Activated CD8-positive, alpha-beta memory T cell treated with anti-CD3 and anti-CD28 coated beads, Interleukin-2, amount 10 ng/mL, durations not matched to agents 7 days and 5 days (primary cell): ENCODE measurements at places on chromosomes 13 and 19.

DNA sequence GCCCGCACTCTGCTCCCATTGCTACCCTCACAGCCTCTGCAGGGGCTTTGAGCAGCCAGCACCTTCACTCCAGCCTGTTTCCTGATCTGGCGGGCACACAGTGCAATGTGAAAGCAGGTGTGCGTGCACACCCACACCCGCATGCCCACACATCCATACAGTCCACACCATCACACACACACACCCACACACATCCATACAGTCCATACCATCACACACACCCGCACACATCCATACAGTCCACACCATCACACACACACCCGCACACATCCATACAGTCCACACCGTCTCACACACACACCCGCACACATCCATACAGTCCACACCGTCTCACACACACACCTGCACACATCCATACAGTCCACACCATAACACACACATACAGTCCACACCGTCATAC is 28.0 kb downstream of the PIAS4 start:
- DNase-seq = no peak

- no peak for DNase-seq
Measured at GRCh38 chr13:112062072-112062567, 4.8 kb upstream of the SOX1 start.

GRCh38 chr19:41377977-41378709 is 1.8 kb downstream of the TMEM91 start:
- DNase-seq = no peak

DNA sequence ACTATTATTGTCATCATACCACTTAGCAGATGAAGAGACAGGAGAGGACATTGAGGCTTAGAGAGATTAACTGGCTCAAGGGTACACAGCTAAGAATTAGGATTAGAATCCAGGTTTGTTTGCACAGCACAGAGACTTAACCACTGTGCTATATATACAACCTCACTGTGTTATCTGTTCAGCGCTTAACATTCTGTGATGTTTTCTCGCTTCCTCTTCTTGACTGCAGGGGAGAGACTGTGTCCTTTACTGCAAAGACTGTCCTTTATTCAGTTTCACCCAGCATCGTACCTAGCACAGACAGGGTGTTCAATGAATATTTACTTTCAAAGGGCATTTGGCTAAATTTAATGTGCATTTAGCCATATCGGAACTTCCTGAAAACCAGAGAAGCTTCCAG is 54.9 kb upstream of the PCDH8 start:
- no peak for DNase-seq

DNA sequence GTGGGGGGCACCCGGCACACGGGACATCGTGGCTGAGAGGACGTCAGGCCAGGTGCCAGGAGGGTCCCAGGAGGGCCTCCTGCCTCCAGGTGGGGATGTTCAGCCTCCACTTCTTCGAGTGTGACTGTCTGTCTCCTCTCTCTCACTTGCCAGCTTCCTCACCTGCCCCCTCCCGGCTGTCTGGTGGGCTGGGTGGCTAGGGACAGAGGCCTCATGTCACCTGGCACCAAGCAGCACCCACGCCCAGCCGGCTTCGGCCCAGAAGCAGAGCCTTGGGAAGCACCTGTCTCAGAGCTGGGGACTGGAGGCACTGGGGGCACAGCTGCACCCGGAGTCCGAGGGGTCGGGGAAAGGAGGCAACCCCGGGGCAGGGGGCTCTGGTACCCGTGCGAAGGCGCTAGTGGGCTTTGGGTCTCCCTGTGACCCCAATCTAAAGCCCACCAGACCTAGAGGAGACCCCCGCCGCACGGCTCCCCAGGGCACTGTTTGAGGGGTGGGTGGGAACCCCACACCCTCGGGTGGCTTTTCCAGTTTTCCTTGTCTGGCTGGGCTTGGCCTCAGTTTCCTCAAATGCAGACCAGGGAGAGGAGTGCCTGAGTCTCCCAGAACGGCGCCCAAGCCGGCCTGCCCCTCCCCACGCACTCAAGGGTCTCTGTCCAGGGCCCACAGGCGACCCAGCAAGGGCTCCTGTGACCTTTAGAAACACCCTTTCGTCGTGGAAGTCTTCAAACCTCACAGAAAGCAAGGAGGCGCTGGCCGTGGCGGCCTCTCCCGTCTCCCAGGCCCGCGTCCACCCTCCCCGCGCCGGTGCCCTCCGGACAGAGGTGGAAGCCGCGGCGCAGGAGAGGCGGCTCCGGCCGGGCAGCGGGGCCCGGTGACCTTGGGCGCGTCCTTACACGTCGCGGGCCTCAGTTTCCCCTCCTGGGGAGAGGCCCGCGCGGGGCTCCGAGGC is 664 bp upstream of the HCN2 start:
- no peak for DNase-seq

- no peak for DNase-seq
Measured at GRCh38 chr13:114338959-114339358, 24.7 kb downstream of the CHAMP1 start.

GRCh38 chr13:89980896-89981295 is 1366.6 kb upstream of the MIR17HG start:
- no peak for DNase-seq

- DNase-seq = no peak
Measured at GRCh38 chr13:41621716-41622431, 164.5 kb downstream of the RGCC start.

- DNase-seq = no peak
Measured at GRCh38 chr13:105991622-105992277, 543.7 kb downstream of the EFNB2 start.

- no peak for DNase-seq
Measured at GRCh38 chr13:106350208-106350607, 185.3 kb downstream of the EFNB2 start.

GRCh38 chr19:32349724-32350470 is 4.5 kb downstream of the ZNF507 start:
- no peak for DNase-seq

DNA sequence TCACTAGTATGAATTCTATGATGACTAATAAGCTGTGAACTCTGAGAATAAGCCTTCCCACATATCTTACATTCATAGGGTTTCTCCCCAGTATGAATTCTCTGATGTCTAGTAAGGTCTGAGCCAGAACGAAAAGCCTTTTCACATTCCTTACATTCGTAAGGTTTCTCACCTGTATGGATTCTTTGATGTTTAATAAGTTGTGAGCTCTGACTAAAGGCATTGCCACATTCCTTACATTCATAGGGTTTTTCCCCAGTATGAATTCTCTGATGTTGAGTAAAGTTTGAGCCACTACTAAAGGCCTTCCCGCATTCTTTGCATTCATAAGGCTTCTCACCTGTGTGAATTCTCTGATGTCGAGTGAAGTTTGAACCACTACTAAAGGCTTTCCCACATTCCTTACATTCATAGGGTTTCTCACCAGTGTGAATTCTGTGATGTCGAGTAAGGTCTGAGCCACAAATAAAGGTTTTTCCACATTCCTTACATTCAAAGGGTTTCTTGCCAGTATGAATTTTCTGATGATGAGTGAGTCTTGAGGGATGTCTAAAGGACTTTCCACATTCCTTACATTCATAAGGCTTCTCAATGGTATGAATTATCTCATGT is 30.7 kb upstream of the ZFP82 start:
- DNase-seq = no peak

GRCh38 chr13:111474136-111475002 is 153.9 kb downstream of the TEX29 start:
- DNase-seq = no peak

- DNase-seq = no peak
Measured at GRCh38 chr13:76024151-76024550, 388.0 kb downstream of the LMO7 start.

DNA sequence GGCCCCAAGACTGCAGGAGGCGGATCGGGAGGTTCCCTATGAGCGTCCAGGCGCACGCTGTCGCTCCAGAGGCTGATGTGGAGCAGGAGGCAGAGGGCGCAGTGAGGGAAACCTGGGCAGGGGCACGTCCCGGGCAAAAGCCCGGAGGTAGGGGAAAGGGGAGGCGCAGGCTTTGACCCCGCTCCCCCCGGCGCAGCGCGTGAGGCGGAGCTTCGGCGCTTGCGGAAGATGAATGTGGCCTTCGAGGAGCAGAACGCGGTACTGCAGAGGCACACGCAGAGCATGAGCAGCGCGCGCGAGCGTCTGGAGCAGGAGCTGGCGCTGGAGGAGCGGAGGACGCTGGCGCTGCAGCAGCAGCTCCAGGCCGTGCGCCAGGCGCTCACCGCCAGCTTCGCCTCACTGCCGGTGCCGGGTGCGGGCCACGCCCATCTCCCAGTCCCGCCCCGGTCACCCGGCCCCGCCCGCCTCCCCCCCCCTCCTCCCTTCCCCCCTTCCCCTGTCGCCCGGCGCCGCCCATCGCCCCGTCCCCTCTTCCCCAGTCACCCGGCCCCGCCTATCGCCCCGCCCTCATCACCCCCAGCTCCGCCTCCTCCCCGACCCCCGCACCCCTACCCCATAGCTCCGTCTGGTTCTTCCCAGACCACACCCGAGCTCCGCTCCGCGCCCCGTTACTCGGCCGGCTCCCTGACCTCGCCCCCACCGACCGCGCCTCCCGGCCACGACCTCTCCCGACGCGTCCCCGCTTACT is 4.1 kb downstream of the HMG20B start:
- no peak for DNase-seq

DNA sequence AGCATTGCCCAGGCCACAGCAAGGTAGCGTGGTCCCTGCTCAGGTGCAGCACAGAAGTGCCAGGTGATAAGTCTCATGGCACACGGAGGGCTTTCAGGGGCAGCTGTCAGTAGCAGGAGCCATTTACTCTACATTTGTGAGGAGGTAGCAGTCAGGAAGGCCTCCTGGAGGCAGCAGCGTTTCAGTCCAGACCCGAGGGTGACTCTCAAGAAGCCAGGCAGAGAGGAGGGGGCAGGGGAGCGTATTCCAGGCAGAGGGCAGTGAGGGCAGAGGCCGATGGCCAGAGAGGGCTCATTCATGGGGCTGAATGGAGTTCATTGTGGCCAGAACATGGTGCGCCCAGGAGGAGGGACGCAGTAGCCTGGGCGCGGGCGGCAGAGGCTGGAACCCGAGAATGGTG is 8.9 kb downstream of the PIAS4 start:
- DNase-seq = no peak

DNA sequence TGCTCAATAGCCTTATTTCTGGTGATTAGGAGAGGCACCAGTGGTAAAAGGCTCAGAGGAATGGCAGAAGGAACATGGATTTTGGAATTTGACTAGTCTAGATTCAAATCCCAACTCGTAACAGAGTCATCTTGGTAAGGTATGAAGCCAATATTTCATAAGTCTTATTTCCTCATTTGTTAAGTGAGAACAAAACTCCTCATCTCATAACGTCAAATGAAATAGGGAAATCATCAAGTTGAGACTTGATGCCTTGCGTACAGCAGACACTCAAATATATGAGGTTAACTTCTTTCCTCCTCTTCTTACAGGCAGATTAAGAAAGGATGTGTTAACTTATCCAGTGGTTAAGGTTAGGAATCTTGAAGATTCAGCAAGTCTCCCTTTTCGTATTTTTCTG is 189.2 kb downstream of the DLEU7 start:
- no peak for DNase-seq
